ENCODE measurements at places on chromosomes 2 and 18.
A peak's percentile ranks its signal among the peaks of the same experiment; 100 is the strongest.

- no peak for DNase-seq
Observed at GRCh38 chr2:25363733-25364132, 22.0 kb upstream of the DNMT3A start.

DNA sequence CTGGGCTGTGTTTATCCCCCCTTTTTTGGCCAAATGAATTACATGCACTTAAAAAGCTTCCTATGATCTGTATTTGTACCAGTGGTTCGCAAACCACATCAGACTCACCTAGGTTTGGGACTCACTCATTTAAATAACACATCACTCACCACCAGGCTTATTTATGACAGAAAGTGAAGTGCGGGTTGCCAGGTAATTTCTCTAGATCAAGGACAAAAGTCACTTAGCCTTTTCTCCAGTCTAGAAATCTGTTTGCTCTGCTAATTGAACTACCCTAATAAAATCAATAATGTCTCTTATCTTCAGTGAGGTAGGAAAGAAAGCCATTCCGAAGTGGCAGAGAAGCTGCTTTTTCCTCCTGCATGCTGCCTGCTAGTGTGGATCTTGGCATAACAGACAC lies 88.1 kb upstream of the SLC8A1 start:
- DNase-seq: no peak

DNA sequence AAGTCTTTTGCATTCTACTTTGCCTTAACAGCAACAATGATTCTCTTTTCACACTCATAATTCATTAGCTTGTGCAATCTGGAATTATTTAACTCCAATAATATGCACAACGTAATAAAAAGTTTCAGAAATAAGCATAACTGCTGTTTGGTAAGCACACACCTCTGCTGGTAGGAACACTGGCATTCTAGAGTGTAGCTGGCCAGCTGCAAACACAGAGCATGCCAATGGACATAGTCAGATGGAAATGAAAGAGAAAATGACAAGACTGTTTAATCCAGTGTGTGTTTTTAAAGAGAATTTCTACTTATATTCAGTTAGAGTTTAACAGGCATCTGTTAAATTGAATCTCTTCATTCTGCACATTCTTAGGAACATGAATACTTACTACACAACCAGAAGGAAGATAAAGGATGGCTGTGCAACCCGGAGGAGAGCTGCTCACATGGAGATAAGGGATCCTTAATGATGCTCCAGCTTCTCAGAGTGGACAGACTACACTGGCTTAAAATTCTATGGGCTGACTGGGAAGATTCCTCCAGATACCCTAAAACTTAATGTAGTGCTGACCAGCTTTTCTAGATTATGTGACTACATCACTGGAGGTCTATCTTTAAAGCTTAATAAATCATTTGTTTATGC lies 94.6 kb upstream of the CHAC2 start:
- DNase-seq: no peak

DNA sequence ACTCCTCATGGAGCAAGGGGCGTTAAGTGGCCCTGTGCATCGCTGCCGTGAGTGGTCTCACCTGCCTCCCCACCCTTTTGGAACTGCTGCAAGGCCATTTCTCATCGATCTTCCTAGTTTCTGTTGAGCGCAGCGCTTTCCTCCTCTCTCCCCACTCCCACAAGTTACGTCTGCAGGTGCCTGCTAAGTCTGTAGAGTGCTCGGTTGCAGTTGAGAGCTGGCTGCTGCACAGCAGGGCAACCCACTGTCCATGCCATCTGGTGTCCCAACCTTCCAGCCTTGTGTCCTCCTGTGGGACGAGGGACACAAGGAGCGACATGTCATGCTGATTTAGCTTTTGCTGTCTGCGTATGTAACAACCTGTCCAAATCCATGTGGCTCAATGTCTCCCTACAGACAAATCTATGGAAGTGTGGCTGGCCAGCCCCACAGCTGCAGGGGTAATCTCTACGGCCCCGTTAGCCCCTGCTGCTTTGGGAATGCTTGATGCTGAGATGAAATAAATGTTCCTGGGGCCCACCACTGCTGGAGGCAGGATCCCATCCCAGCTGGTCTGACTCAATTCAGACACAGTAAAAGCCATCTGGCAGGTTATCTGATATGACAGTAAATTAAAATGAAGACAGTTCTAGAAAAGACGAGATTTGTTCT lies 68.1 kb upstream of the TCF7L1 start:
- DNase-seq: no peak

- DNase-seq: no peak
Observed at GRCh38 chr18:51941999-51942398, 398.0 kb upstream of the DCC start.

- no peak for DNase-seq
Observed at GRCh38 chr2:1162768-1163584, 212.3 kb downstream of the SNTG2 start.

DNA sequence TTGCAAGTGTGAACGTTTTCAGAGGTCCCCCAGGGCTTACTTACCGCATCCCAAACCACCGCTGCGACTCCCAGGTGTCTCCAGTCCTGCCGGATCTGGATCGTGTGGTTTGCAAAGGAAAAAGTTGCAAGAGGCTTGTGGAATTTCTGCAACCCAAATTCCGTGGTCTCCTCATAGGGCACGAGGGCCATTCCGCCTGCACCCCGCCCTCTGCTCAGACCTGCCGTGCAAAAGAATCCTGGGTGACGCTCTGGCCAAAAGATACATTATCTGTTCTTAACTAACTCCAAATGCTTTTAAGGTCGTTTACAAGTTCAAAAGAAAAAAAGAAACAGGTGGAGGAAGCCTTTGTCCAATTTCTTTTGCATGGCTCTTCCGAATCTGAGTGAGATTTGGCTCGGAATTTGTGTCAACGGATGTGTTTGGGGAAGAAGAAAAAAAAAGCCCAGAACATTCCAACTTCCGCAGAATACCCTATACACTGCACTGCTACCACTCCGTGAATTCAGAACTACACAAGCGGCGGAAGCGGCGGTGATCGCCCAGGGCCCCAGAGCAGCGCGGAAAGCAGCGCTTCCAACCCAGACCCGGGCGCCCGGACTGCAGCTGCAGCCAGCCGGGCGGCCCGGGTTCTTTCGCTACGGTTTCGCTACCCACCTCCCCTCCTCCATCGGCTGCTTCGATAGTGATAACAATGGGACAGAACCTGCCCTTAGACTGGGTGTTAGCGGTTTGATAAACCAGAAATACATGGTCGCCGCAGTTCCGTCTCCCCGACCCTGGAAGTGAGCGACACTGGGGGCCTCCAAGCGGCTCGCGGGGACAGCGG lies 795 bp downstream of the METTL21A start:
- peak; percentile 76 for DNase-seq

DNA sequence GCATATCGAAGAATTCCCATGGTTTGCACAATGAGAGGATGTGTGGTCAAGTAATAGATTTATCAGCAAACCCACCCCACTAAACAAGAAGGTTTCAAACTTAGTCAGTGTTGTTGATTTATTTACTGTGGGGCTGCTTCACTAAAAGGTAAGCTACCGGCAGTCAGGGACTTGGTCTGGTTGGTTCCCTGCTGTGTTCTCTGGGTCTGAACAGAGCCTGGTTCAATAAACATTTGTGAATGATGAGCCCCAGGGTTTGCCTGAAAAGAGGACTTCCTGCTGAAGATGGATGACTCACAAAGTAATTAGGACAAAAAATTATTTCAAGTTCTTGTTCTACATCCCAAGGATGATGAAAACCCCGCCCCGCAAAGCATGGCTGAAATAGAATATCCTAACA lies 108.3 kb downstream of the SPP2 start:
- no peak for DNase-seq

GRCh38 chr2:155690785-155691184 lies 641.7 kb downstream of the NR4A2 start:
- DNase-seq: no peak

DNA sequence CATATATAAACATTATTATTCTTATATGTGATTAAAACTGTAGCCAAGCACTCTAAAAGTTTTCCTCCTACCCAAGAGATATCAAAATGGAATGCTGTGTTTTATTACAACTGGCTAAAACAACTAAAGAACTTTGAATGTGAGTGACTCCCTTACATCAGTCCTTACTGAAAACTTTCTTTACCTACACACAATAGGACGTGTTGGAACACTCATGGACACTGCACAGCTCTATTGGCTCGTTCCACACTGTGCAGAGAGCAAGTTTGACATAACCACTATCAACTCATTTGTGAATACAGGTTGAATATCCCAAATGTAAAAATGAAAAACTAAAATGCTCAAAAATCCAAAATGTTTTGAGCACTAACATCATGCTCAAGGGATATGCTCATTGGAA lies 650.6 kb downstream of the SLC4A3 start:
- DNase-seq: no peak

DNA sequence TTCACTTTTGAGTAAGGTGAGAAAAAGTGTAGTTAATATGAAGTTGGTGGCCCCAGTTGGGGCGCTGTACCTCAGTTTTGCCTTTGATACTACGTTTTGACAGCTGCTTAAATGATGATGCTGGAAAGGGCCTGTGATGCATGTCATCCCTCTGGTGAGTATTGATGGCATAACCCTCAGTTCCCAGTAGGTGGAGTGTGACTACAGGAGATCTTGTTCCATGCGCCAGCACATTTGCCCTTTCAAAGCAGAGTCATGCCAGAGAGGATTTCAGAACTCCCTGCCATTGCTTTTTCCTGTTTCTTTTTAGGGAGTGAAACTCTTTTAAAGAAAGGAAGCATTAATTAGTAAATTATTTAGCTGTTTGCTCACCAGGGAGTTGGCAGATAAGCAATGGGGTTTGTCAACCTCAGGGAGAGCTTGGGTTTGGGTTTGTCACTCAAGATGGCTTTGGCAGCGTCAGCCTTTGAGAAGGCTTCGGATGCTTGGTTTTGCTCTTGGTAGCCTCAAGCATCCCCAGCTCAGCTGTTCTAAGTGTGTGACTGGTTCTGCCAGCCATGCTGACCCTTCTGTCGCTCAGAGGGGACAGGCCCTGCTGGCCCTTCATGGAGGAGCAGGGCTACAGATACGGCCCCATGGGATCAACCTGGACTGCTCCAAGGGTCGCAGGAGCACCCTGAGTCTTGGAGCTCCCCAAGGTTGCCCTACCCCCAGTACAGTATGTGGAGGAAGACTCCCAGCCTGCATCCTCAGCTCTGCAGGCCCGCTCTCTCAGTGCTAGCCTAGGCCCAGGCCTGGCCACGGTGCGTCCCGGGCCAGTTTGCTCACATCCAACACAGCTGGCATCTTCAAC lies 29.1 kb downstream of the ARMC9 start:
- DNase-seq: peak; percentile 56

- DNase-seq: no peak
Observed at GRCh38 chr18:76721207-76721996, 101.0 kb upstream of the ZNF236 start.

- no peak for DNase-seq
Observed at GRCh38 chr2:212961255-212961654, 190.2 kb downstream of the IKZF2 start.

DNA sequence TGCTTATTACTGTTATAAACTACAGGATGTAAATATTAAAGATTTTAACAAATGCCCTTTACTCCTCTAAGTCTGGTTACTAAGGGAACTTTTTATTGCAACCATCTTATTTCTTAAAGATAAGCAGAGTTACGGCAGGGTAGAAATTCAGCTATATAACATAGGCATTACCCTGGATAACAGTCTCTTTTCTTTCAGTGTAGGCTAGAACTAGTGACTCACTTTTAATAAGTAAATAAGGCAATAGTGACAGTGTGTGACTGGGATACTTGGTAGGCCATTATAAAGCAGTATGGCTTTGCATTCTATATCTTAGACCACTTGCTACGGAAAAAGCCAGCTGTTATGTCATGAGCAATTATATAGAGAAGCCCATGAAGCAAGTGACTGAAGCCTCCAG lies 1041.0 kb upstream of the NRXN1 start:
- no peak for DNase-seq

GRCh38 chr2:33056170-33056569 lies 109.4 kb downstream of the LTBP1 start:
- DNase-seq: no peak

GRCh38 chr2:46385786-46386577 lies 88.8 kb downstream of the EPAS1 start:
- no peak for DNase-seq

- DNase-seq: no peak
Observed at GRCh38 chr2:177147093-177147694, 65.4 kb upstream of the HNRNPA3 start.

- no peak for DNase-seq
Observed at GRCh38 chr2:24410976-24411375, 50.6 kb upstream of the ITSN2 start.

DNA sequence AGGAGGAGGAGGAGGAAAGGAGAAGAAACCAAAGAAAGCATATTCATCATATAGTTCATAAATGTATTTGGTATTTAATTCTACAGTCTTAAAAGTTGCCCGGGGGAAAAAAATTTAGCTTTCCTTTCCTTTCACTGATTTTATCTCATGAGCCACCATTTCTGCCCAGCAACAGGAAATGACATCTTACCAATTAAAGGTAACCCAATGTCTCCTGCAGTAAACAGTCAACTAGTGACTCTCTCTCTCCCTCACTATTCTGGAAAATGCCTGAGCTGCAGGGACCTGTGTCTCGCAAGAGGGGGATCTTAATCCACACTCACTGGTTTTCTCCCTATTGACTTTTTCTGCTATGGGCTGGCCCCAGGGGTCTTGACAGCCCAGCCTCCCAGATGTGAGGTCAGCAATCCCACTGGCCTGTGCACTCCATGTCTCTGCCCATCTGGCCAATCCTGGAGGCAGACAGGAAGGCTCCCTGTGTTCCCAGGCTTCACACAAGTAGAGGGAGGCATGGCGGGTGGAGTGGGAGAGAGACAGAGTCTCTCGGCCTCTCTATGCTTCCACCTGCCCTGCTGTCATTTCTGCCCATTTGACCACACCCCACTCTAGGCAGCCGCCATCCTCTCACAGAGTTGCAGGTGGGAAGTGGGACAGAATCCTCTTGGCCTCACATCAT lies 85.4 kb upstream of the CABLES1 start:
- no peak for DNase-seq

DNA sequence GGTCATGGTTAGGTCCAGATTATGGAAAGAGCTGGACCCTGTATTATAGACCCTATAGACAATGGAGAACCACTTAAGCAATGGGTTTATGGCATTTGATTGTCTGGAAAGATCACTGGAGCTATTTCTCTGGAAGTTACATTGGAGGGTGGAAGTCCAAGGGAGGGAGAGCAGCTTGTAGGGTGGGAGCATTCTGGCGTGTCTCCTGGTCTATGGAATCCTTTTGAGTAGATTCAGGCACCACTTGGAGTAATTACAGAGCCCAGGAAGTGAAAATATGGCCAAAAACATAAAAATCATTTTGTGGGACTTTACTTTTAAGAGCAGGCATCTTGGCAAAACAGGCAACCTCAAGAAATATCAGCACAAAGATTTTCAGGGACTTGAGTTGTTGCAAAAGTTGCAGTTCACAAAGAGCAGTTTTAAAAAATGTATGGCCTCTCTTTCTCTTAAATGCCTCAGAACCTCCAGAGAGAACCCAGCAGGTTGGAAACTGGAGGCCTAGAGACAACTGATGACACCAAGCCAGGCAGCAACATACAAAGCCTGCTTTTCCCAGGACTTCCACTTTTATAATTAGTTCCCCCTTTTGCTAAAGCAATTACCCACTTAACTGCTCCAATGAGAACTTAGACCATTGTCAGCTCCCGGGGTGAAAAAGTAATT lies 331.0 kb downstream of the MYCN start:
- DNase-seq: no peak

Data from left lobe of liver (tissue), 2 donors.